Fibroblast of the conjunctiva (primary cell): ENCODE measurements at places on chromosomes 6 and 20.

- DNase-seq, result no peak
Observed at GRCh38 chr6:157607317-157608109, 215.5 kb upstream of the SNX9 start.

DNA sequence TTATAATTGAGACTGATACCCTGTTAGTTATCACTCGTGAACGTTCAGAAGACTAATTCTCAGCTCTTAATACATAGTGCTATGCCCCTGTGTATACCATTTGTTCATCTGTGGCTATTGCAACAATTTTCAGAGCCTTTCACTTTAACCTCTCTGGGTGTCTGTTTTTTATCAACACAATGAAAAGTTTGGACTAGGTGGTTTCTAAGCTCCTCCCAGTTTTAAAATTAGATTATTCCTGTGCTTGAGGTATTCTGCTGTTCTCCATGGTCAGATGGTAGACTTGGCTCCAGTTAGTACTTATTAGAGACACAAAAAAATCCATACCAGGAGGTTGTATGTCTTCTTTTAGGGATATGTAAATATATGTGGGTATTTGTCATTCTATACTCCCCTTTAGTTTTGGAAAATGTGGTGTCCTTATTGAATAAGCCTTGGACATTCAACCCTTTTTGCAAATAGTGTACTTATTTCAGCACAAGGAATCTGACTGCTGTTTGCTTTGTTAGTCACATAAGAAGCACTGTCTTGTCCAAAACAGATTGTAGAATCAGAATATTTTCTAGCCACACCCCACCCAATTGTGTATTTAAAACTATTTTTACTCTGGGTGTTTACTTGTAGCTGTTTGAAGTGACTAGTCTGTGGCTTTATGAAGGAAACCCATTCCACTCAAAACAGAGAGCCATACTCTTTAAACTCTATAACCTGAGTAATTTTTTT lies 2.0 kb upstream of the COL10A1 start:
- DNase-seq, result no peak

DNA sequence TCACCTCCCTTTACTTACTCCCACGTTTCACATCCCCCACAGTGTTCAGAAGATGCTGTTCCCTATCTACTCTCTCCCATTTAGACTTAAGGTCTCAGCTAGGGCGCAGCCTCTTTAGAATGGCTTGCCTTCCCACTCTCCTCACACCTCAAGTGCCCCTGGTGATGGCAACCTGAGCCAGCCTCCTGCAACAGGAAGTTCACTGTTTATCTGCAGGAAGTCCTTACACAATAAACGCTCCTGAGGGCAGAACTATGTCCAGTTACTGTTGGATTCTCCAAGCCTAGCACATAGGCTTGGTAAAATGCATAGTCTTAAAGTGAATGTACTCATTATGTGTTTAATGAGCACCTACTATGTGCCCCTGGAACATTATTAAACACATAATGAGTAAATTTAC lies 21.9 kb upstream of the RAB22A start:
- DNase-seq, result no peak

- peak; percentile 1 for DNase-seq
Observed at GRCh38 chr6:68876792-68877493, 241.9 kb downstream of the ADGRB3 start.

DNA sequence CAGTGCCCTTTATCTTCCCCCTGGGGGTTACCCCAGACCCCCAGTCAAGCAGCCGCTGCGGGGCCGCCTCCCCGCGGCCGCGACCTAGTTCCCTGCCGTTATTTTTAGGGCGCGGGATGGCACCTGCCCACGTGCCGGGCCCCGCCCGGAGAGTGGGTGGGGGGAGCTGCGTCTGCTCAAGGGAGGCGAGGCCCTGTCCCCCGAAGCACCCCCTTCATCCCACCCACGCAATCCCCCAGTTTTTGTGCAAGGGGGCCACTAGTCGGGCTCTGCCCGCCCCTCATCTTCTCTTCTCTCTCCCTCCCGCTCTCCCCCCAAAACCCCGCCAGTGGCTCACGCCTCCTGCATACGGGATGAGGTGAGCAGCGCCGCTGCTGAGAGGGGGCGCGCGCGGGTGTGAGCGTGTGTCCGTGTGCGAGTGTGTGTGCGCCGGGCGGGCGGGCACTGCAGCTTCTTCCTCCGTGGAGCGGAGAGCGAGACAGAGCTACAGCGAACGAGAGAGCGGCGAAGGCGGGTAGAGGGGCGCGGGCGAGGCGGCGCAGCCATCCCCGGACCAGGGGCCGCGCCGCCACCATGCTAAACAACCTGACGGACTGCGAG lies at the start of gene SLC12A5:
Gene SLC12A5 (plus strand): TSS at position 444 of the 600 bp plus-strand sequence. CDS start 130 bp downstream, at position 574.
- no peak for DNase-seq

- DNase-seq, result peak; percentile 91
Observed at GRCh38 chr6:27145731-27146455, 101.6 kb upstream of the PRSS16 start.

- DNase-seq, result no peak
Observed at GRCh38 chr6:79513111-79513510, 24.1 kb downstream of the LCA5 start.

- no peak for DNase-seq
Observed at GRCh38 chr6:140040396-140040795, 665.9 kb upstream of the CITED2 start.

DNA sequence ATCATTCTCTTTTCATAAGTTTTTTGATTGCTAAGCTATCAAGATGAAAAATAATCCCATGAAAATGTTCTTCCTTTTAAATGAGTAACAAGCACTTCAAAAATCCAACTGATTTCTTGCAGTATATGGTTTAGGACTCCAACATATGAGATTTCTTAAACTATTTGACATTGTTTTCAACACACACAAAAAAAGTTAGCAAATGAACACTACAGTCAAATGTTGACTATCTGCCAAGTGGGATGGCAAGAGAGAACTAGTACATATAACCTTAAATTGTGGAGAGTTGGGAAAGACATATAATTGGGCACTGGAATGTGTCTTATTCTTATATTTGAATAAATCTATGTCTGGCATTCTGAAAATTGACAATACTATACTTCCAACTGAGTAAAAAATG lies 15.6 kb downstream of the COL21A1 start:
- no peak for DNase-seq

GRCh38 chr6:42113936-42114636 lies 28.3 kb downstream of the C6orf132 start:
- no peak for DNase-seq
